ENCODE measurements at places on chromosomes 1 and 21.

- no peak for DNase-seq
Observed at GRCh38 chr1:44146536-44147361, 5.3 kb upstream of the KLF18 start.

DNA sequence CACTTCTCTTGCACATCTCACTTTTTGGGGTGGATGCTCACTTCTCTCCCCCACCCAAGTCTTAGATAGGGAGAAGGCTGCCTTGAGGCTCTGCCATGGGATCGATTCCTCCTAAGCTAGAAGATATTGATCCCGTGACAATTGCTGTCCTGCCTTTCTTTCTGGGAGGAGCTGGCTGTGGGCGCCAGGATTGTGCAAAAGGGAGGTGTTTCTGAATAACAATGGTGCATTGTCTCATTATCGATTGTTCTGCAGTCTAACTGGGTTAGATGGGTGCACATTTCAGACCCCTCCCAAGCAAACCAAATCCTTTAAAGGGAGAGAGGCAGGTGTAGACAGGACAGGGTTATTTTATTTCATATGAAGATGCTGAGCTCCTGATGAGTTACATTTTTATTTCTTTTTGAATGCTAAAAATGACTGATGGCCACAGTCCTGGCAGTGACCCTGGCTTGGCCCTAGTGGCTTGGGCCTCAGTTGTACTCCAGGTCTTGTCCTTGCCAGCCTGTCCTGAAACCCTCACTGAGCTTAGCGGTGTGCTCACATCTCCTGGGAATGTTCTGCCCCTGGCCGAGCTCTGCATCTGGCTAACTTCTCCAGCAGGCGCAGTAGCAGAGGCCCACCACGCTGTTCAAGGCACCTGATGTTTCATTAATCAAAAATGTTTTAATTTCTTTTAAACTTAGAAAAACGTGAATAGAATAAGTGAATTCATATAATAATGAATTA lies 99.0 kb upstream of the KAZN start:
- DNase-seq = no peak

- no peak for DNase-seq
Observed at GRCh38 chr1:200121421-200121820, 93.9 kb downstream of the NR5A2 start.

GRCh38 chr21:38498057-38498833 lies at the start of gene ERG:
ERG (minus strand) TSS chr21:38498477; CDS start chr21:38498380, 97 bp downstream.
- no peak for DNase-seq

DNA sequence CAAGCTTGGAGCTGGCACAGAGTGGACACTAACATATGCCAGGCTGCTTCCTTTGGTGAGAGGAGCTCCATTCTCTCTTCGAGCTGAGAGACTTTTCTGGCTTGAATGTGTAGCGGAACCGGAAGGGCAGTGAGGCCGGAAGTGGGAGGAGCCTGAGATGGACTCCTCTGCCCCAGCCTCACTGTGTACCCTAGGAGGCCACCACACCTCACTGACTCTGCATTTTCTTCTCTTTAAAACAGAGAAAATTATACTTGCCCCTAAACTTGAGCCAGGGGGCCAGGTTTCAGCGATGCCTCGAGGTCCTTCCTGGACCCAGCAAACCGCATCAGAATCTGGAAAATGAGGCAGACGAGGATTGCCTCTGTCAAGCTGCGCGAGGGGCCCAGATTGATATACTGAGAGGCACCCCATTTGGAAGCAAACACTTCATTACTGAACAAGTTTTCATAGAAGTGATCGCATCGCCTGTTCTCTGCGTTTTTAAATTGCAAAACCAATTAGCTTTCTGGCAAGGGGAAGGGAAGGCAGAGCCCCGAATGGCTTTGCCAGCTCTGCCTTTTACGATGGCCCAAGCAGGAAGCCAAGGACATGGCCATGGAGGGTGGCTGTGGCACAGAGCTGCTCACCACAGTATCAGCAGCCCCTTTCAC lies 708.1 kb downstream of the PTPRU start:
- no peak for DNase-seq

GRCh38 chr1:240562111-240562590 lies 49.8 kb downstream of the GREM2 start:
- no peak for DNase-seq

- DNase-seq = no peak
Observed at GRCh38 chr1:180566026-180566425, 7.3 kb downstream of the OVAAL start.

- no peak for DNase-seq
Observed at GRCh38 chr1:207024202-207025145, 8.1 kb downstream of the C1orf116 start.

DNA sequence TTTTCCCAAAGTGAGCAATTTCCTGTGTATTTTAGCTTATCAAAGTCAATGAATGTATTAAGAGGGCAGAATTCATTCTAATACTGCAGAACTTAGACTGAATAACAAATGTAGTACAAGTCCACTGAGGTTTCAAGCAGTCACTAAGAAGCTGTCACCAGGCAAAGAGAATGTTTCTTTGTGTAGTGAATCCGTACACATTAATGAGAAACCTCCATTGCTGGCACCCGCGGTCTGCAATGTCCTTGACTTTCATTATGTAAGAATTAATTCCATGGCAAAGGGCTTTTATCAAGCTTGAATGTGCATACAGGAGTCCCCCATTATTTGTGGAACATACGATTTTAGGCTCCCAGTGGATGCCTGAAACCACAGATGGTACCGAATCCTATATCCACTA lies 719.5 kb upstream of the TMPRSS15 start:
- DNase-seq = no peak

DNA sequence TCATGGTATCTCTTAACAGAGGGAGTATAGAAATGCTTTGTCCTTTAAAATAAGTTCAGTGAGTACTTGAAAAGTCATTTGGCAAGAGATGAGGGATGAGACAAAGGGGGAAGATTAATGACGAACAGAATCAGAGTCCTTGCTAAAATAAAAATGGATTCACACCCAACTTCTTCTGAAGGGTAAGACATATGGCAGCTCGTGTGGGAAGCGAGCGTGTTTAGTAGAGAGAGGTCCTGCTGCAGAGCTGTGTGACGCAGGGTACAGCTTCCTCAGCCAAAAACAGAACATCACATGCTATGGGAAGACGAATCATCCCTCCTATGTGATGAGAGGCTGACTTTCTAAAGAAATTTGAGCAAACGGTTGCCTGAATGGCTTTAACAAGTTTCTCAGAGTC lies 158.5 kb upstream of the LMO4 start:
- DNase-seq = no peak

- DNase-seq = no peak
Observed at GRCh38 chr1:219324171-219324570, 150.5 kb downstream of the LYPLAL1 start.

- no peak for DNase-seq
Observed at GRCh38 chr1:20478057-20478635, 7.9 kb downstream of the CAMK2N1 start.

- DNase-seq = no peak
Observed at GRCh38 chr21:41743321-41744027, 23.4 kb downstream of the RIPK4 start.

DNA sequence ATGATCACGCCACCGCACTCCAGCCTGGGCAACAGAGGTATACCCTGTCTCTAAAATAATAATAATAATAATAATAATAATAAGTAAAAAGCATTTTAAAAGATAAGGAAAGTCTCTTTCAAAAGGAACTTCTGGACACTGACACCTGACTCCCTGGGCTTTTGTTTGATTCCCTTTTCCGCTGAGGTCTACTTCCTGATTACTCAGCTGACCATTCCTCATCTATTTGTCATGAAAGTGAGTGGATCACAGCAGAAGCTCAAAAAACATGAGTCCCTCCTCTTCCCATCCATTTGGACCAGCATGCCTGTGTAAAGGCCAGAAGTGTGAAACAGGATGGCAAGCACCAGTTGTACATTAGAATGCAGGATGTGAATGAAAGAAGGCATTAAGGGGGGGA lies 61.1 kb upstream of the FBXO28 start:
- no peak for DNase-seq

DNA sequence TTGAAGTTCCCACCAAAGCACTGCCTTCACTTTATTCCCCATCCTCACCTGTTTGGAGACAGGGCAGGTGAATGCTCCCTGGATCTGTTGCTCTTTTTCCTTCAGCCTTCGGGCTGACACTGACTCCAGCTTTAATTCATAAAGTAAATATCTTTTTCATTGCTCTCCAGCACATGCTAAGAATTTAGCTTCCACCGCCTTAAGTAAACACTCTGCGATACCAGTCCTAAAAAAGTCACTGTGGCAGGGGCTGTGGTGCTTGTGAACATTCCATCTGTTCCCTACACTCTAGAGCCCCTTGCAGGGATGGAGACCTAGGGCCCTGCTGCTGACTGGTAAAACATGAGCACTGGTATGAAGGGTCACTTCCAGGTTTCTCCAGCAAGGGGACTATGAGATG lies 896 bp upstream of the PLA2G2A start:
- DNase-seq = peak; percentile 20

GRCh38 chr1:76666499-76666898 lies 200.8 kb upstream of the ST6GALNAC5 start:
- DNase-seq = no peak

GRCh38 chr1:211581526-211581925 lies 2.6 kb upstream of the SLC30A1 start:
- no peak for DNase-seq

DNA sequence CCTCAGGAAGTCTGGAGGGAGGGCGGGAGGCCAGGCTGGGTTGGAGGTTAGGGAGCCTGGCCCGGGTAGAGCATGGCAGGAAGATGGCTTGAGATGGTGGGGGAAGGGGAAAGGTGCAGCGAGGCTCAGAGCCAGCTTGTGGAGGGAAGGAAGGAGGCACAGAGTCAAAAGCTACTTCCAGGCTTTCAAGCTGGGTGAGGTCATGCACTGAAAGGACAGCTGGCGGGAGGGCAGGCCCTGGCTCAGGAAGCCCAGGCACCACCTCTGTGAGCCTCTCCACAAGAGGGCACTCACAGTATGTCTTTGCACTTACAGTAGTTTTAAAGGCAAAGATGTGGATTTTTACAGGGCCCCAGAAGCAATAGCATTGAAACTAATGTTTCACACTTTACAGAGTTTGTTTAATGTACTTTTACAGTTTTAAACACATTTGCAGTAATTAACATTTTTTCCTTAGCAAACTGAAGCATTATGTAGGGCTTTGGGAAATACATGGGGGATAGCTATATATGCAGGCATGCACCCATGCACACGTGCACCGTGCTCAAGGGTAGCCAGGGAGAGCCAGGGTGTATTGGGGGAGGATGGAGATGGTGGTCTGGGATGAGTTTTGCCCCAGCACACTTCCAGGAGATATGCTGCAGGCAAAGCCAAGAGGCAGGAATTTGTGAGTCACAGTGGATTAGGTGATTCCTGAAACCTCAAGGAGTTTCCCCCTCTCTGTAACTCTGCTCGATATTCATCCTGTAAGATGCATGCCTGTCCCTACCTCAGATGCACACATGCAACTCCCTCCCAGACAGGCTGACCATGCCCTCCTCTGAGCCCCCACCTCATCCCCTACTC lies 6.1 kb upstream of the ADAM15 start:
- DNase-seq = peak; percentile 65

- DNase-seq = no peak
Observed at GRCh38 chr1:50700214-50700613, 259.9 kb downstream of the FAF1 start.

- peak; percentile 54 for DNase-seq
Observed at GRCh38 chr1:58618303-58618702, 41.3 kb upstream of the TACSTD2 start.

DNA sequence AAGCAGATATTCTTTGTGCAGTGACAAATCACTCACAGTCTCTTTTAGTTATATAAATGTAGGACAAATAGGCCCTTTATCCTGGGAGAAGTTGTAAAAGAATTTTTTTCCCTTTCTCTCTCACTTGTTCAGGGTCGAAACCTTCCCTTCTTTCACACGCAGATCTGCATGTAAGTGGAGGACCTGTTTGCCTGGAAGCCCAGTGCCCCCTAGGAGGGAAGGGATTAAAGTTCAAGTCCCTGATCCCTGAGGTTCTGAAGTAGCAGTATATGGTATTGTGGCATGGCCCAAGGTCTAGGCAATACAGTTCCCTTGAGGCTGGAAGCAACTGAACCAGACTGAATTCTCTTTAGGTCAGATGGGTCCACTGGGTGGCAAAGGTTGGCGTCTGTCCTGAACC lies 48.6 kb upstream of the PTGFRN start:
- no peak for DNase-seq

DNA sequence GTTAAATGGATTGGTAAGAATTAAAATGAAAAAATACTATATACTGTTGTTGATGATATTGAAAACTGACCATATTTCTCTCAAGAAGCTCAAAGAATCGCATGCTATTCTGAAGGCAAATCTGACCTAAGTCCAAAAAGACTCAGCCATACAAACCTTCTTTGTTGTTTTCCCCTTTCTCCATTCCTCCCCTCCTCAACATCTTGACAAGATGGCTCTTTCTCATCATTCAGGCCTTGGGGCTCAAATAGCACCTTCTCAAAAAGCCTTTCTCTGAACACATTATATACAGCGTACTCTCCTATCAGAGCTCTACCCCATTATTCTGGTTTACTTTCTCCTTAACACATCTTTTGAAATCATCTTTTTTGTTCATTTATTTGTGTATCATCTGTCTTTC lies 17.2 kb downstream of the COLGALT2 start:
- no peak for DNase-seq

GRCh38 chr1:158112994-158113758 lies 67.5 kb upstream of the CD1D start:
- no peak for DNase-seq

DNA sequence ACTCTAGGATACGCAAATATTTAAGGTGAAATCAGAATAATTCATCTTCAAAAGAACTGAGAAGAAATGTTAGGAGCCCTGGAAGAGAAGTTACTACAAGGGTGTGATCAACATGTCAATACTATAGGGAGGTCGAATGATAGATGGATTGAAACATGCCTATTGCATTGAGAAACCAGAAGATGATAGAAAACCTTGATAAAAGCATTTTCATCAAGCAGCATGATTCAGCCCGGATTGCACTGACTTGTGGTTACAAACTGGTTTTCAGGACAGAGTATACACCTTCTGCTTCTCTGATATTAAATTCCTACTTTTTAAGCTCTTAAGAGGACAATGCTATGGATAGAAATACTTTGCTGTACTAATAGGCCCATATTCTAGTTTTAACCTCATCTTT lies 164.2 kb downstream of the FMN2 start:
- no peak for DNase-seq

- DNase-seq = no peak
Observed at GRCh38 chr1:59696421-59697115, 118.2 kb upstream of the HOOK1 start.

- DNase-seq = no peak
Observed at GRCh38 chr1:103025858-103026409, 82.4 kb downstream of the COL11A1 start.

- peak; percentile 96 for DNase-seq
Observed at GRCh38 chr1:11735854-11736745, at the start of gene AGTRAP. AGTRAP (plus strand) TSS chr1:11736136; CDS start chr1:11736209, 73 bp downstream.

DNA sequence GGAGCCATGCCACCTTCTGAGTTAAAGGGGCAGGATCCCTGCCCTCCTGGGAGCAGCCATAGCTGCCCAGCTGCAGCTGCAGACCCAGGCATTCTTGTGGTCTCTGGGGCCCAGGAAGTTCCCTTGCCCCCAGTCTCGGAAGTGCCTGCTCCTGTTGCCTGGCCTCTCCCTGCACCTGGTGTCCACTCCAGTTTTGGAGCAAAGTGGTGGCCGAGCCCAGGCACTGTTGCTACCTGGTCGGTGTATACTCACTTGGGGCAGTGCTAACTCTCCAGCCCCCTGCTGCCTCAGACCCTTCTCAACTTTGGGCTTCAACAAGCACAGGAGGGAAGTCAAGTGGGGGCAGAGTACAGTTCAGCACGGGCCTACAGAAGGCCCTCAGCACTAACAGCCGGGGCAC lies 352.9 kb upstream of the NCAM2 start:
- no peak for DNase-seq

Measured in prostate gland (tissue), 2 donors.